ENCODE measurements at places on chromosomes 1 and 21.

GRCh38 chr1:36645867-36646266, 163.2 kb upstream of the CSF3R start:
- no peak for DNase-seq

DNA sequence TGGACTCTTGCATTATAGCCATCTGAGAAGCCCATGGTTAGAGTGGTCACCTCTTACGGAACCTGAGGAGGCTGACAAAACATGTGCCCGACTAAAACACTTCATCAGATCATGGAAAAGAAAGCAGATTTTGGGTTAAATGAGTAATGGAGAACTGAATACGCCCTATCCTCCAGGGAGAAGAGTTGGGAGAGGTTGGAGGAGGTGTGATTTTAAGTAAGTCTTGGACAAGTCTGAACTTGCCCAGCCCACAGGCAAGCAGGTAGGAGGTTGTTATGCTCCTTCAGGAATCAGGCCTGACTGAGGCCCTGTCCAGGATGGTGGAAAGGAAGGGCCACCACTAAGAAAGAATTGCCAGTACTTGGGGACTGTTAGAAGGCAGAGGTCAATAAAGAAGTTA, 255.8 kb downstream of the TGFB2 start:
- DNase-seq: no peak

DNA sequence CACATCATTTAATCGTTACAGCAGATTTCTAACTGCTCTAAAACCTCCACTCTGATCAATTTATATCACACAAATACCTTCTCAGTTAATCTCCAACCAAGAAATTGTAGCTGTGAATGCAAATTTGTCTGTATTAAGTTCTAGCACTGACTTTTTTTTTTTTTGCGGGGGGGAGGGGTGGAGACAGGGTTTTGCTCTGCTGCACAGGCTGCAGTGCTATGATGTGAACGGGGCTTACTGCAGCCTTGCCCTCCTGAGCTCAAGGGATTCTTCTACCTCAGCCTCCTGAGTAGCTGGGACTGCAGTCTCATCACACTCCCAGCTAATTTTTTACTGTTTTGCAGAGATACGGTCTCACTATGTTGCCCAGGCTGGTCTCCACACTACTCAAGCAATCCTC, 163.6 kb downstream of the RERE start:
- no peak for DNase-seq

GRCh38 chr1:229717786-229718576, 91.9 kb downstream of the URB2 start:
- DNase-seq: no peak

DNA sequence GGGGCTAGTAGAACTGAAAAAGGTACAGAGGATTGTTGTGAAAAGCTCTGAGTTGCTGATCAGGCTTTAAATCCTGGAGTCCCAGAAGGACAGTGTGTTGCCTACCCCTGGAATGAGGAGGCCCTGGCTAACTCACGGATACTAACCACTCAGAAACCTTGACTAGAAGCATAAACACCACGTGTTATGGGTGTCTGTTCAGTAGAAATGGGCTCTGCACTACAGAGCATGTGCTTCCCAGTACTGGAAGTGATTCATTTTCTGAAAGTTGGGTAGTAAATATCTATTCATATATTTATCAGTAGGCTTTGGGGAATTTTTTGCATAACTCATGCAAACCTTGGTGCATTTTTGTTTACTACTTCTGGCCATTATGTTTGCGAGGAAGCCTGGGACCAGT, 15.1 kb upstream of the CLCA1 start:
- no peak for DNase-seq

DNA sequence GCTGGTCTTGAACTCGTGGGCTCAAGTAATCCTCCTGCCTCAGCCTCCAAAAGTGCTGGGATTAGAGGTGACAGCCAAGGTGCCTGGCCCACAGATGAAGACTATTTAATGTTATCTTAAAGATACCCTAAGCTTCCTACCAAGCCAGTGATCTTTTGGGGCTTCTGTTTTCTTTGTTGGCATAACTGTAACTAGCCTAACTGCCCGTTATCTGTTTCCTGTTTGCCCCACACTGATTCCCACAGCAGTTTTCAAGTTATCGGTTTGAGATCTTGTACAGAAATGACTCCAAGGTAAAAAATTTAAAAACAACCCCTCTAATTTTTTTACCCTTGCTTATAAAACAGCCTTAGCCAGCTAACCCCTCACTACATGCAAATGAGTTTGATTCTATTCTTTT, 12.4 kb downstream of the SELL start:
- DNase-seq: no peak

DNA sequence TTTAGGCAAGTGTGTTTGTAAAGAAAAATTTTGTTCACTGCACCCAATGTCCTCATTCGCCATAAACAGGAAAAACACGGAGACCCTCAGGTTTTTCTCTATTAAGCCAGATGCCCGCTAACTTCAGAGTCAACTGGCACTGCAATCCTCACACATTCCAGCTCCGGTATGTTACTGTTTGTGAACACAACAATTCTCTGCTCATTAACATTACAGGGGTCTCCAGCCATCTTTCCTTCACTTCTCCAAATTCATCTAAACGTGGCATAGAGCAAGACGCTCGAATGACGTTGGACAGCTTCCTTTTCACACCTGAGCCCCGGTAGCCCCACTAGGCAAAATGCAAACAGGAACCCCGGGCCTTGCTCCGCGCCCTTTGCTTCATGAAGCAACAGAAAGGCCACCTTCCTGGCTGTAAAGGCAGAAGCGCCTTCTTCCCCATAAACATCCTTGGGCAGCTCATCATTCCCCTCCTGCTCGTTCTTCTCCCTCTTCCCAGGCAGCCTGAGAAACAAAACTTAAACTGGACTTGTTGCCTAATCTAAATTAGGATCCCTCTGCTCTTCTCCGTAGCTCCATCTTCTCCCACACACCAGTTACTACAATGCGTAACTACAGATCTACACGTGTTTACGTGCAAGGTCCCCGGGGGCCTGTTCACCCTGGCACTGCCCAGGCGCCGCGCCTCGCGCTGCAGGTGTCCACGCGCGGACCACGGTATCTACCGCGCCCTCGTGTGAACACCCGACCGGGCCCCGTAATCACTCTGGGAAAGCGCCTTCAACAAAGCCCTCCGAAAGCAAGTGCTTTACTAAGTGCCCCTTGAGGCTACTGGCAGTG, 1.2 kb downstream of the LBR start:
- peak; percentile 27 for DNase-seq

DNA sequence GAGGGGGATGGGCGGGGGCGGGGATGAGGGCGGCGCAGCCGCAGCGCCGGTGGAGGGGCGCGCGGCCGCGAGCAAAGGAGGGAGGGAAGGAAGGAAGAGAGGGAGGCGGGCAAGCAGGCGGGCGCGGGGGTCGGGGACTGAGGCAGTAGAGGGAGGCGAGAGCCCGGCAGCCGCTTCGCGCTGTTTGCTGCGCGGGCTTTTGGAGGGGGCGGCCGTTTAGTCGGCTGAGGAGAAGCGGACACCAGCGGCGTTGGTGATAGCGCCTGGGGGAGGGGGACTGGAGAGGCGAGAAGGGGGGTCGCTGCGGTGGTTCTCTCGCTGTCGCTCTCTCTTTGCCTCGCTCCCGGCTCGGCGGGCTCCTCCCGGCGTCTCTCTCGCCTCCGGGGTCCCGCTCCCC, at the start of gene HS2ST1:
Gene HS2ST1 (plus strand): TSS at position 35 of the 397 bp plus-strand sequence.
- no peak for DNase-seq

DNA sequence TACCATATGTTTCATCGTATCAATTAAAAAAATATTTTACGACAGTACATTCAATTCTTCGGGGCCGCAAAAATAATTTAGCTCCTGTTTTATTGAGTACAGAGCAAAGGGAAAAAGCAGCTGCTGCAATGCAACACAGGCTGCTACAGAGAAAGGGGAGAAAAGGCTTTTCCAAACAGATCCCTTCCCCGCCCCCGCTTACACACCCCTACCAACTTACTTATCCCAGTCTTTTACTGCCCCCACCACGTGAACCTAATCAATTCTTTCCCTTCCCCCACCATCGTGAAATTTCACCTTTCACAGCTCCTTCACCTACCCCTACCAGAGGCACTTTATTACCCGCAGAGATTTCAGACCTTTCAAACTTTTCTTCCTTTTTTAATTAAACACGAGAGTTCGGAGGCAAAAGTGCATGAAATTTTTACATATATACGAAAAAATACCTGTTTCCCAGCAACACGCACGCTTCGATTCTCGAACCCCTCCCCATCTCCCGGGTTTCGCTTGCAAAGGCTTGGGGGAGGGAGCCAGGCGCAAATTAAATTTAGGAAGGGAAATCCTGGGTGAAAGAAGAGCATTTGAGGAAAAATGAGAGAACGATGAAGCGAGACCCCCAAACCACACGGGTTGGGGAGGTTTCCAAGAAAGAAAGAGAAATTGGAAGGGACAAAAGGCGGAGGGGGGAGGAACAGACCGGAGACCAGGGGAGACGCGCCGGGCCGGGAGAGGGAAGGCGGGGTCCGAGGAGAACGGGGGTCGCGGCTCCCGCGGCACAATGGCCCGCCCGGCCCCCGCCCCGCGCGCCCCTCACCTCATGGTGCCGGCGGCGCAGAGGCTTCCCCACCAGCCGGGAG, 823 bp downstream of the ENAH start:
- no peak for DNase-seq

Measured in activated T-cell treated with anti-CD3 and anti-CD28 coated beads for 48 hours (primary cell).